ENCODE measurements at places on chromosomes 5 and 9. TPM values are rescaled to one million over a fixed set of nuclear protein-coding genes. Genes with fewer than 3 reads are reported as not detected.

GRCh38 chr5:67221487-67222242, 25.1 kb upstream of the CD180 start:
- no peaks in the 10 kb centered on the region for H3K27me3 ChIP-seq
- H3K4me3 ChIP-seq, result no peak overlapping the region
- H3K36me3 ChIP-seq, result no peaks in the 10 kb centered on the region
- no peak overlapping the region for H3K27ac ChIP-seq

DNA sequence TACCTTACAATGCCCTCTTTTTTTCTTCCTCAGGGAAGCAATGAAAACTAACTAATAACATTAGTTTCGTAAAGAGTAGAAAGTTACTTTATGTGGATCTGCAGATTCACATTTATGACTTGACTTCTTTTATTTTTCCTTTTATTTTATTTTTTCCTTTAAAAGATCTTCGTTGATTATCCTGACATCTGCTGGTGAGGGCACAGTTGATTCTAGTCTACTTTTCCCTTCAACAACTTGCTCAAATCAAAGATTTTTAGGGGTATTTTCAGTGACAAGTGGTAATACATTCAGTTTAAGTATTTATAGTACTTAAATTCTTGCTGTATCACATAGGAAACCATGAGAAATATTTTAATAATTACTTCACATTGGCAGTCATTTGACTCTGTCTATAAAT, 4.9 kb downstream of the EDIL3 start:
- H3K27ac ChIP-seq, result no peak overlapping the region
- no peaks in the 10 kb centered on the region for H3K4me1 ChIP-seq
- H3K4me3 ChIP-seq, result no peak overlapping the region
- H3K27me3 ChIP-seq, result peaks cover 3% of the 10 kb centered on the region

DNA sequence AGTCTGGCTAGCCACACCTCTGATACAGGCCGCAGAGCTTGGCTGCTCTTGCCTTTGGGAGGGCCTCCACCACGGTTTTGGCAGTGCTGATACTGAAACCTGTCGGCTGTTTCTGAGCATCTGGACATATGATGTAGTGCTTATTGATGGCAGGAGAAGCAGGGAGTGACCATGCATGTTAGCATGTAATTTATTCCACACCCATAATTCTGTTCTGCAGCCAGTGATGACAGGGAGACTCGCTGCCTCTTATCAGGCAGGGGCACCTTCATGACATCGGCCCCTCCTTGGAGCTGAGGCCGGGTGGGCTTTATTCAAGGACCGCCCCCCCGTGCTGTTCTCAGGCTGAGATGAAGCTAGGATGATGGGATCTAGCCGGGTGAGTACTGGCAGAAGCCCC, 49.0 kb downstream of the OLFM1 start:
- H3K4me1 ChIP-seq, result peaks cover 4% of the 10 kb centered on the region
- no peak overlapping the region for H3K4me3 ChIP-seq
- peaks cover 4% of the 10 kb centered on the region for H3K27me3 ChIP-seq
- DNase-seq, result no peak
- H3K27ac ChIP-seq, result no peak overlapping the region
- no peaks in the 10 kb centered on the region for H3K36me3 ChIP-seq

Gene SLC45A2
- not detected for total RNA-seq

Gene QRFP
- not detected for total RNA-seq

Gene GPR151
- not detected for total RNA-seq
